ENCODE measurements at places on chromosomes 1 and 21. TPM values are rescaled to one million over a fixed set of nuclear protein-coding genes. Genes with fewer than 3 reads are reported as not detected.

Gene RNF186
- total RNA-seq: not detected

Gene KRTAP22-2
- total RNA-seq: not detected

Gene LRRC8D
- total RNA-seq: 34.4 TPM

Gene TMEM269
- 0.32 TPM for total RNA-seq

Gene LCK
- 425 TPM for total RNA-seq

Gene CNIH3
- total RNA-seq: 1.3 TPM

Gene HRNR
- not detected for total RNA-seq

Gene HES2
- 1.1 TPM for total RNA-seq

Gene TRIM46
- total RNA-seq: 19.8 TPM

Gene LCE2A
- total RNA-seq: not detected

Gene SH3BP5L
- 32.2 TPM for total RNA-seq

Gene PLPP3
- total RNA-seq: not detected

Gene FAM78B
- total RNA-seq: 0.86 TPM

Gene NPL
- total RNA-seq: 2.6 TPM

Gene AK5
- 0.93 TPM for total RNA-seq

Gene ADAM30
- total RNA-seq: not detected

Gene CD84
- 25.4 TPM for total RNA-seq

Gene TNFRSF18
- total RNA-seq: 175 TPM

Gene RIMKLA
- total RNA-seq: 2.2 TPM

Data from T-helper 1 cell treated with Interleukin-12 subunit alpha and Interleukin-12 subunit beta and Interleukin-4 antibody, amounts not matched to agents 30 ng/mL and 1 ng/mL, for 36 hours (primary cell).